ENCODE measurements at places on chromosomes 4 and X.
A peak's percentile ranks its signal among the peaks of the same experiment; 100 is the strongest.

DNA sequence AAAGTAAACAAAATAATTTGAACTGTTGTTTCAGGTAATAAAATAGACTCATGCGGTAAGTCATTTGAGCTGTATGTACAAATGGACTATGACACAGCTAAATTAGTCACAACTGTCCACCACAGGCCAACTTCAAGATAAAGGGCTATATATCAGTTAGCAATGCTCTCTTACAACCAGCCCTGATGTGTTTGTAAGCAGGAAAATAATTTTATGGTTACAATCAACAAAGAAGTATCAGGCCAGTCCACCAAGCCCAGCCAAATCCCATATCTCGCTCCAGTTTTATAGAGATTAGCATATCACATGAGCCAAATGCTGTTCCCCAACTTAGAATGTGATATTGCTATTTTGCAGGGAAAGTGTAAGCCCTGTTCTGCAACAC is 511 bp upstream of the DUSP21 start:
- DNase-seq = no peak

DNA sequence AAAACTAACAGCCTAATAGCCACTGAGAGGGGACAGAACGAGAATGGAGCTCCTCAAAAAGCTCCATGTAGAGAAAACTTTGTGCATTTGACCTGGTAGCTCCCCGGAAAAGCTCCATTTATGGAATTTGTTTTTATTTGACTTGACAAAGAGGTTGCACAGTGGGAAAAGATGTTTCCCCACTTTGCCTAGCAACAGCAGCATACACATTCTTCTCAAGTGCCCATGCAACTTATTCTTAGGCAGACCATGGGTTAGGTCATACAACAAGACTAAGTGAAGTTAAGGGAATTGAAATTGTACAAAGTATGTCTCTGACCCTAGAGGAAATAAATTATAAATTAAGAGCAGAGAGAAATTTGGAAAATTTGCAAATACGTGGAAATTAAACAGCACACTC is 949.6 kb upstream of the PRKX start:
- no peak for DNase-seq

DNA sequence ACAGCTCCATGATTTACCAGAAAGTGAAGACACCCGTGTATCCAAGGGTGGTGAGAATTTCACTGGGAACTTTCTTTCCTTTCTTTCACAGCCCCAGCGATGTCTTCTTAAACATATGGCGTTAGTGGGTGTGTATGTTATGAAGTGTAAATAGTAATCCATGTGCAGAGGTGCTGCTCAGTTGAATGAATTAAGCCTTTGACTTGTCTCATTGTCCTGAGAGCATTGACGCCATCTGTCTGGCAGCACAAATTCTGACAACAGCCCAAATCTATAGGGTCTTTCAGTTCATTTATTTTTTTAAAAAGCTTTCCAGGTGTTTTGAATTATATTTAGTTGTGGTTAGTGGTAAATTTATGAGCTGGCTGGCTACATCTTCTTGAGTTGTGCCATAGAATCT is 69.4 kb downstream of the CLCN5 start:
- DNase-seq = no peak

GRCh38 chr4:26194764-26195163 is 126.0 kb upstream of the RBPJ start:
- no peak for DNase-seq

DNA sequence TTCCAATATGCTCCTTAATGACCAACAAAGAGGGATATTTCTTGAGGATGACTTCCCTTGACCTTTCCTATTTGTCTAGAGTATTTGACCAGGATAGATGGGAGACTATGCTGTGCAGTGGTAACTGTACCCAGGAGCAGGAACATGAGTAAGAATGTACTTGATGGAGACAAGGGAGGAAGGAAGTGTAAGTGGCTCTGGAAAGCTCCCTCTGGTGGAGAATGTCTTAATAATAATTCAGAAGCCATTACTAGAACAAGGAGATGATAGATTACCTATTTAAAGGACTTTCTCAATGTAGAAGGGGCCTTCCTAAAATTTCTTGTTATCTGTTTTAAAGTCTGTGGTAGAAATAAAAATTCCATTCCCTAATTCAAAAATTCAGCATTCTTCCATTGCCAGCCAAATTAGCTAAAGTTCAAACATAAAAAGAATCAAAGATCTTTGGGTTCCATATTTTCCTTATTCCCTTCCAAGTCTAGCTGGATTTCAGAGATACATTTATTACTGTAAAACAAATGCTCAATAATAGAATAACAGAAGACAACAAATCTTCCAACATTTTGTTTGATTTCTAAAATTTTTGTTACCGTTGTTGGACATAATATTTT is 83.8 kb downstream of the GRID2 start:
- DNase-seq = no peak

GRCh38 chr4:183747931-183748670 is 89.0 kb downstream of the TRAPPC11 start:
- DNase-seq = no peak

- DNase-seq = no peak
Measured at GRCh38 chr4:73945674-73946449, 36.0 kb downstream of the PF4 start.

DNA sequence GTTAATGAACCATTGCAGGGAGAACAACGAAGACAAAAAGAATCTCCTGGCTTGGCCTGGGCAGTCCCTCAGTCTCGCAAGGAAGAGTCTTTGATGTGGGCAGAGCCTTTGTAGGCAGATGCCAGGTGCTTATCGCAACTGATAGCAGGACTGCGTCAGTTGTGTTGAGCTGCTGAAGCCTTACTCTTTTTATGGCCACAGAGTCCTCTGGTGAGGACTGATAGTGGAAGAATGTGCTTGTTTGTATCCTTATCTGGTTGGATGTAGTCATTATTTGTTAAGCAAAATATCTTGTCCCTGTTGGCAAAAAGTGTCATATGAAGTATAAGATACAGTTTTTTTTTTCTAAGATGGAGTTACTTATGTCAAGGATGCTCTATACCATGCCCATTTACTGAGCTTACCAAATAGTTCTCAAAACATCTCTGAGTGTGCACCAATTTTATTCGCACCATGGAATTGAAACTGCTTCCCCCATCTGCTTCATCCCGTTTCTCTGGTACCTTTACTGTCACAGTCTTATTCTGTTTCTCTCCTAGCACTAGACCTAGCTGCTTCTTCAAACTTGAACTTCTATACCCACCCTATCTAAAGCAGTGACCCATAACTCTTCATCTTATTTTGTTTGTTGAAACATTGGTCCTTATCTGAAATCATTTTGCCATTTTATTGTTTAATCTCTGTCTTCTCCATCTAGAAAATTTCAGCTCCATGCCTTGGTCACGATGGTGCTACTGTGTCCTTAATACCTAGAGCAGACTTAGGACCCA is 47.0 kb upstream of the SPRY1 start:
- DNase-seq = no peak

GRCh38 chr4:108533245-108533844 is 87.0 kb upstream of the RPL34 start:
- DNase-seq = no peak

- peak; percentile 58 for DNase-seq
Measured at GRCh38 chrX:40153345-40154249, 55.8 kb upstream of the BCOR start.

DNA sequence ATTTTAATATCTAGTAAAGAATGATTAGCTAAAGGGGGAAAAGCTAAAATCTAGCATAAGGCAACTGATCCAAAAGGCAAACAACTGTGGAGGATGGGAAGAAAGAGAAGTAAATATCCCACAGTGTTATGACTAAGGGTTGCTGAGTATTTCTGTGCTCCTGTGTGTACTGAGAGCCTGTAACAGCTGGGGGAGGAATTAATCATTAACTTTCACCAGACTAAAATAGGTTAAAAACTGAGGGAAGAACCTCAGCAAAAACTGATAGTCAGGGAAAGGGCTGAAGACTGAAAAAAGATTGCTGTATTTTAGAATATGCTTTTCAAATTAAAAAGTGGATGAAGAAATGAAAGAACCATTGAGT is 365.9 kb downstream of the CXXC4 start:
- DNase-seq = no peak

GRCh38 chr4:135777361-135777760 is 1575.8 kb upstream of the PABPC4L start:
- DNase-seq = no peak

DNA sequence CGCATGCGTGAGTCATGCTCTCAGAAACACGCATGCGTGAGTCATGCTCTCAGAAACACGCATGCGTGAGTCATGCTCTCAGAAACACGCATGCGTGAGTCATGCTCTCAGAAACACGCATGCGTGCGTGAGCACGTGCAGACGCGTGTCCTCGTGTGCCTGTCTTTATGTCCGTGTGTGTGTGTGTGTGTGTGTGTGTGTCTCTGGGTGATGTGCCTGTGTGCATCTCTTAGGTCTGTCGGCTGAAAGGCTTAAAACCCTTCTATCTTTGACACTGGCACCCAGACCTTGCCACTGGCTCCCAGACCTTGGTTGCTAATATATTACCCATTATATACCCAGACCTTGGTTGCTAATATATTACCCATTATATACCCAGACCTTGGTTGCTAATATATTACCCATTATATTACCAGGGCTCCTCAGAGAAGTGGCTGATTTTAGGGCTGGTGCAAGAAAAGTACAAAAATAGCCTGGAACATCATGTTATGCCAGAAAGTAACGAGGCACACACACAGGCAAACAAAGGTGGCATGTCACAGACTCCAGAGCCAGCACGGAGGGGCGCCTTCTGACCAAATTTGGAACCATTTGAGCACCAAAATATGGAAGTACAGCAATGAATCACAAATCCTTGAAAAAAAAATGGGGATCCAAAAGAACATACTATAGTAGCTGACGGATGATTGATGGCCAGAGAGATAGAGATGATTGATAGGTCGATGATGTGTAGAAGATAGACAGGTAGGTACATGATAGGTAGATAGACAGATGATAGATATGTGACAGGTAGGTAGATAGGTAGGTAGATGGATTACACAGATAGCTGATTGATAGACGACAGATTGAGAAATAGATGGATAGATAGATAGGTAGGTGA is 19.2 kb upstream of the ADRA2C start:
- DNase-seq = no peak

DNA sequence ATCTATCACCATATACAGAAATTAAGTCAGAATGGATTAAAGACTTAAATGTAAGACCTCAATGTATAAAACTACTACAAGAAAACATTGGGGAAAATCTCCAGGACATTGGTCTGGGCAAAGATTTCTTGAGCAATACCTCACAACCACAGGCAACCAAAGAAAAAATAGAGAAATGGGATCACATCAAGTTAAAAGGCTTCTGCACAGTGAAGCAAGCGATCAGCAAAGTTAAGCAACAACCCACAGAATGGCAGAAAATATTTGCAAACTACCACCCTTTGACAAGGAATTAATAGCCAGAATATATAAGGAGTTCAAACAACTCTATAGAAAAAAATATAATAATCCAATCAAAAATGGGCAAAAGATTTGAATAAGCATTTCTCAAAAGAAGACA is 236.9 kb upstream of the EMCN start:
- DNase-seq = no peak

DNA sequence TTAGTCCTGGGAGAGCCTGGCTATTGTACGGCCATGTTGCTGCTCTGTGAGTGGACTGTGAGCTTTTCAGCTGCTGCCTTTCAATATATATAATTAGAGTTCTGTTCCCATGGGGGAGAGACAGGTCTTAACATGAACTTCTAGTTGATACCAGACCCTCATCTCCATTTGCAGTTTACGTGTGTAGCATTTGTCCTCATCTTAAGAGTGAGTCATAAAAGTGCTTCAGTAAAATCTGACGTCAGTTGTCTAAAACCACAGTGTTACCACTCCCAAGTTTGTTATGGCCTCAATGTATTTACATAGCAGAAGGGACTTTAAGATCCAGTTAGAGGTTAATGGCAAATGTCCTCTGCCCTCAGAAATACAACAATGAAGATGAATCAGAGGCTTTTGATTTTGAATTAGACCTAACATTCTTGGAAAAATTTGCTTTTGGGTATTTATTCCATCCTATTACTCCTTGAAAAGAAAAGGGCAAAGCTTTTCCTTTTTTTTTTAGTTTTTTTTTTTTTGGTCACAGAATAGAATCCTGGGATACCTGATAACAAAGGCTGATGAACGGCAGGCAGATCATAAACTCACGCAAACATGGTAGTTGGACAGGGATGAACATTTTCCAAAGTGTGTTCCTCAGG is 38.6 kb downstream of the PHOX2B start:
- DNase-seq = no peak

DNA sequence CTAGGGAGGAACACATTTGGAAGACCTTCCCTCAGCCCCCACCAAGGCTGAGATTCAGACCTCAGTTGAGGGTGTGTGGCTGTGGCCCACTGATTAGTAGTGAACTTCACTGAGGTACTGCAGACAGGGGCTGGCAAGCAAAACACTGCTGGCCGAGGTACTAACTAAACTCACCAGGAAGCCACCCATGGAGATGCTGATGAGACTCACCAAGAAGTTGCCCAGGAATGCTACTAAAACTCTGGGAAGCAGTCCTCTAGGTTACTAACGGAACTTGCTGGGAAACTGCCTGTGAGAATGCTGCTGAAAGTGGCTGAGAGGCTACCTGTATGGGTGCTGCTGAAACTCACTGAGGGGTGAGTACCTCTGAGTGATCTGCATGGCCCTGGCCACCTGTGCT is 372.4 kb upstream of the RPS6KA3 start:
- no peak for DNase-seq

GRCh38 chr4:116515959-116516358 is 569.4 kb downstream of the TRAM1L1 start:
- no peak for DNase-seq

GRCh38 chr4:81459228-81459627 is 12.5 kb downstream of the RASGEF1B start:
- DNase-seq = no peak

DNA sequence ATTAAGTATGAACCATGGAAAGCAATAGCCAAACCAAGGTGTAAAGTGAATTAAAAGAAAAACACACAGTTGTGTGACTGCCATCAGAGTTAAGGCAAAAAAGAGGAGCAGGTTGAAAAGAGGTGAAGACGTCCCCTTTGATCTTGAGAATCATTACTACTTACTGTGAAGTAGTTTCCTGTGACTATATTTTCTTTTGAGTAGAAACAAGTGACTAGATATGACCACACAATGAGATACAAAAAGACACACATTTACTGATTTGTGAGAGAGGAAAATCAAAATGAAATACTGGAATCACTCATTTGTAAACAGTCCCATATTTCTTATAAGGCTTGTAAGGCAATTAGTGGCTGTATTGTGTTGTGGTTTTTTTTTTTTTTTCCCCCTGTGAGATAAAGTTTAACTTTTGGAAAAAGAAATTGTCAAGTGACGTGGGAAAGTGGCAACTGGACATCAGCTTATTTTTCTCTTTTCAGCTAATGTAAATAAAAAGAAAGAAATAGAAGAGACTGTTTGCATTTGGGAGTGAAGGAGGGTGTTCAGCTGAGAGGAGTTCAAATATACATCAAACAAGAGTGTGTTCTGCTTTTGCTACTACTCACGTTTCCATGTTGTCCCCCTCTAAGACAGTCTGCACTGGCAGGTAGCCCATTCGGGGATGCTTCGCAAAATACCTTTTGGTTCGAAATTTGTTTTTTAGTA is 106.4 kb upstream of the FTHL17 start:
- DNase-seq = no peak

- no peak for DNase-seq
Measured at GRCh38 chr4:6378493-6379445, 93.6 kb downstream of the PPP2R2C start.
